ENCODE measurements at places on chromosomes 5 and 9.

GRCh38 chr9:131500377-131500776 lies 2.3 kb upstream of the POMT1 start:
- DNase-seq: peak; percentile 91

DNA sequence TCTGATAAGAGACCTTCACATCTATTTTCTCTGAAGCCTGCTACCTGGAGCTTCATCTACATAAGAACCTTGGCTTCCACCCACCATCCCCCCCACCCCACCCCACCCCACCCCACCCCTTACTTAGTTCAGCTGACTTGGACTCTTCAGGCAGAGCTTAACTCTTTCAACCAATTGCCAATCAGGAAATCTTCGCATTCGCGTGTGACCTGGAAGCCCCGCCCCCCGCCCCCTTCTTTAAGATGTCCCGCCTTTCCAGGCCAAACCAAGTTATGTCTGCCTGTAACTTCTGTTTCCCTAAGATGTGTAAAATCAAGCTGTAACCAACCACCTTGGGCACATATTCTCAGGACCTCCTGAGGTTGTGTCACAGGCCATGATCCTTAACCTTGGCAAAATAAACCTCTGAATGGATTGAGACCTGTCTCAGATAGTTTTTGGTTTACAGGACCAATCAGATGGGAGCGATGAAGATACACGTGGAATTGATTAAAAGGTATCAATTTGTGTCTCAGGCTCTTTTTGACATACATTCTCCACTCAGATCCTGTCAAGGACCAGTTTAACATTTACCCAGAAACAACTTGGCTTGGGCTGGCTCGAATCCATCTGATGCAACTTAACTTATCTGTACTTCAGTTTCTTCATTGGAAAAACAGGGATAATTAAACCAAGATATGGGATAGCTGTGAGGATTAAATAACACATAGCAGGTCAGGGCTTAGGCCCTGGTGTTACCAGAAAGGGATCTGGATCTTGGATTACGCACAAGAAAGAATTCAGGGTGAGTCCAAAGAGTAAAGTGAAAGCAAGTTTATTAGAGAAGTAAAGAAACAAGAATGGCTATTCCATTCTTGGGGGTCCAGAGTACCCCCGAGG lies 43.6 kb downstream of the GALNT12 start:
- DNase-seq: no peak

DNA sequence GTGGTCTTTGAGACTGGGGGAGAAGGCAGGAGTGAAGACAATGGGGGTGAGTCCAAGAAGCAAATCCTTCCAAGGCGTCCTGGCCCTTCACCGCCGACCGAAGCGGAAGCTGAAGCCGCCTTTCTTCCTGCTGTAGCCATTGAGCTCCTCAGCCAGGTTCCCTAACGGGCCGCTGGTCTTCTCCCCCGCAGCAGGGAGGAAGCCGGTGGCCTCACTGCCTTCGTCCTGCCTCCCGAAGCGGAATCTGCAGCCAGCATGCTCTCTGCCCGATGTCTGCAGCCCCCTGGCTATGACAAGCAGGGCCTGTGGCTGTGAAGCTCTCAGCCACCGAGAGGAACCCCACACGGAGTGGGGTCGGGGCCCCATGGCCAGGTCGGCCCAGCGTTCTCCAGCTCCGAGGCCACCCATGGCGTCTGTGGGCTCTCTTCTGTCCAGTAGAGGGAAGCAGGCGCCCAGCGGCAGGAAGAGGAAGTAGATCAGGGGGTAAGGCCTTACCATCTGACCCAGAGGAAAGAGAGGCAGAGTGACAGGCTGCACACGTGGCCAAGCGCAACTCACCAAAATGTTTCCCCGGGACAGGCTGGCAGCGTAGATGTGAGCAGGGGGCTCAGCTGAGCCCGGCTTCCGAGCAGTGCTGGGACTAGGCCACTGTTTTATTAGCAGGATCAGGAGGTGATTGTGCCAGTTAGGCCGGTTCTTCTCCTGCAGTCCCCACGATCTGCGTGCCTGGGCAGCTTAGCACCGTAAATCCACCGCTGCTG lies 3.1 kb downstream of the QRFP start:
- no peak for DNase-seq

DNA sequence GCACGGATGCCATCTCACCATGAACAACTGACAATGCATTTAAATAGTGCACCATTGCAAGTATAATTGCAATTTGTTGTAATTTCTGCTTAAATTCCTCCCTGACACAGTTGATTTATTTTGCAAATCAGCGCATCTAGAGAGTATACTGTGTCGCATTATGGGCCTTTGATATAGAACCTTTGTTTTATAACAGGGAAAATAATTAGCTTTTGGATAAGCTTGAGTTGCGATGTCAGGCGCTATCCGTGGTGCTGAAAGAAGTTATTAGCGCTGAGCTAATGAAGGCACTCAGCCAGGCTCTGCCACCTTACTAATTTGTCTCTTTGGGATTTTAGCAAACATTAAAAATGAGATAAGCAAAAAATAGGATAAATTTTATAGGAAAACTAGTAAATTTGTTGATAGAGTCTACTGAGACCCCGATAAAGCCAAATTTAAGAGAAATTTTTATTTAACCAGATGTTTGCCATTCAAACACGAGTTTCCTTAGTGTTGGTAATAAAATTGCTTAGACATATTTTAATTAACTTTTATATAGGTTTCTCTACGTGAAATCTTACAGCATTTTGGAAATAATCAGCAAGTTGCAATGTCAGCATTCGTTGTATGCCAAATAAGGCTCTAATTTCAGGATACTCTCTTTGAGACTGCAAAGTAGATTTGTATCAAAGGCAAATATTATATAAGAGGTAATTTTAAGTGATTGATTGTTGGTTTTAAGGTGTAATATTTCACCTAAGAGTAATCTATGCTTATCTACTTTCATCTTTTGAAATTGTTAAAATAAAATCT lies 355.5 kb downstream of the TLR4 start:
- DNase-seq: no peak

- DNase-seq: no peak
Observed at GRCh38 chr5:131406975-131407638, 143.3 kb downstream of the CDC42SE2 start.

DNA sequence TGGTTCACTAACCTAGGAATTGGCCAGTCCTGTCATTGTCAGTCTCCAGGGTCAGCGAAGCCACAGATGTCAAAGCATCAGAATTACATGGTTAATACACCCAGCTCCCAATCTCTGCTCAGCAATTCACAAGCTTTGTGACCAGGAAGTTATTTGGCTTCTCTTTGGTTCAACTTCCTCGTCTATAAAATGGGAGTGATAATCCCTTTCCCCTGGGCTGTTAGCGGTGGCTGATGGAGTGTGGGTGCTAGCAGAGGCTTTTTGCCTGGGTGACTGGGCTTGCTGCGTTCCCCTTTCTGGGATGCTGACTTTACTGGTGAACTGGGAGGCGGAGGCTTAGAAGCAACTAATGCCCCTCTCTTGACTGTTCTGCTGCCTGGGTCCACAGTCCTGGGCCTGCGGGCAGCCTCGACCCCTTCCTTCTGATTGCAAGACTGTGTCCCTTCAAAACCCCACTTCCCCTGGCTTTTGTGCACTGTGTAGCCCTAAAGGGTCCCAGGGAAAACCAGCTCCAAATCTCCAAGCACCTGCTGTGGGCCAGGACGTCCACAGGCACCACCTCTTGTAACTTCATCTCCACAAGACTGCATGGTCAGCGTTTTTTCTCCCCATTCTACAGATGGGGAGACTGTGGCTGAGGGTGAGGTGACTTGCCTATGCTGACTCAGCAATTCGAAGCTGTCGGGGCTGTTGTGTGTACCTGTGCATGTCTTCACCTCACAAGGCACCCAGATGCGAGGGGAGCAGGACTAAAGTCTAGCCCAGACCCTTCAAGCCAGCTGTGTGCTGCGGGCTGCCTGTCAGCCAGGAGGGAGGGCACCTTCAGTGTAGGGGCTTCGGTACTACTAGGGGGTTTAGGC lies 45.2 kb upstream of the NEURL1B start:
- no peak for DNase-seq

- no peak for DNase-seq
Observed at GRCh38 chr5:107408564-107408963, 262.2 kb downstream of the EFNA5 start.

DNA sequence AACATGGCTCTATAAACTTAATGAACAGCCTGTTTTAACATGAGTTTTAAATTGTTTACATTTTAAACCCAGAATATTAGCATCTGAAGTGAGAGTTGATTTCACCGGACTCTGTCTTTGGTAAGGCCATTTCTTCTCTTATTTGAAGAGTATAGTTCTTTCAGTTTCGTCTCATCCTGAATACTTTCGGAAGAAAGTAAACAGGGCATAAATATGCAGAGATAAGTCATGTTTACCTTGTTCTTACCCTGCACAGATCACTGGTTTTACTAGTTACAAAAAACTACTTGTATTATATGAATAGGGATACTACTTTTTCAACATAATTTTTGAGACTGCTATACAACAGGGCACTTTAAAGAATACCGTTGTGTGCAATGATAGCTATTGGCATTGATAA lies 656.3 kb upstream of the ZNF608 start:
- no peak for DNase-seq
